ENCODE measurements at places on chromosomes 3 and 15.

- DNase-seq: no peak
These were observed 72.8 kb upstream of the FAN1 start for GRCh38 chr15:30830961-30831360.

DNA sequence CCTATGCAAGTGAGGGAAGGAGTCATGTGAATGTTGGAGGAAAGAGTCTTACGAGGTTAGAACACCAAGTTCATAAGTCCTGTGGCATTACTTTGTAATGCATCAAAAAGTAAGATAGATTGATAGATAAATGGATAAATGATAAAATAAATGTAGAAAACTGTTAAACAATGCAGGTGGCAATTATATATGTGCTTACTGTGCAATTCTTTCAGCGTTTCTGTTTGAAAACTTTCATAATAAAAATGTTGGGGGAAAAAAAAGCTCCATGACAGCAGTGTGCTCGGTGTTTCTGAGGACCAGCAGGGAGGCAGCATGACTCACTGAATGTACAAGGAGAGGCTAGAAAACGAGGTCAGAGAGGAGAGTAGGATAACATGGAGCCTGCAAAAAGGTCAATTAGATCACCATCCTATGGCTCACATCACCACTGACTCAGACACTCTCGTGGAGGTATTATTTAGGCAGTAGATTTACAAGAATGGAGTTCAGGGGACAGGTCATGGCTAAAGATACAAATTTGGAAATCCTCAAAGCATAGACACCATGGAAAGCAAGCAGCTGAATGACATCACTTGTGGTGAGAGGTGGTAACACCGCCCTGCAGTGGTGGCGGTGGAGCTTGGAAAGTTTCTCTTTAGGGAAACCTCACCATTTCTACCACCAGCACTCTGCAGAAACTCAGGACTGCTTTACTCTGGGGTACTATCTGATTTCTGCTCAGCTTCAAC is 219.8 kb downstream of the CTNNB1 start:
- no peak for DNase-seq

- DNase-seq: no peak
These were observed 20.6 kb downstream of the UBE3A start for GRCh38 chr15:25418202-25418601.

- DNase-seq: no peak
These were observed 42.6 kb downstream of the MYZAP start for GRCh38 chr15:57634290-57634689.

GRCh38 chr15:94230431-94230882 is 904 bp upstream of the MCTP2 start:
- no peak for DNase-seq

DNA sequence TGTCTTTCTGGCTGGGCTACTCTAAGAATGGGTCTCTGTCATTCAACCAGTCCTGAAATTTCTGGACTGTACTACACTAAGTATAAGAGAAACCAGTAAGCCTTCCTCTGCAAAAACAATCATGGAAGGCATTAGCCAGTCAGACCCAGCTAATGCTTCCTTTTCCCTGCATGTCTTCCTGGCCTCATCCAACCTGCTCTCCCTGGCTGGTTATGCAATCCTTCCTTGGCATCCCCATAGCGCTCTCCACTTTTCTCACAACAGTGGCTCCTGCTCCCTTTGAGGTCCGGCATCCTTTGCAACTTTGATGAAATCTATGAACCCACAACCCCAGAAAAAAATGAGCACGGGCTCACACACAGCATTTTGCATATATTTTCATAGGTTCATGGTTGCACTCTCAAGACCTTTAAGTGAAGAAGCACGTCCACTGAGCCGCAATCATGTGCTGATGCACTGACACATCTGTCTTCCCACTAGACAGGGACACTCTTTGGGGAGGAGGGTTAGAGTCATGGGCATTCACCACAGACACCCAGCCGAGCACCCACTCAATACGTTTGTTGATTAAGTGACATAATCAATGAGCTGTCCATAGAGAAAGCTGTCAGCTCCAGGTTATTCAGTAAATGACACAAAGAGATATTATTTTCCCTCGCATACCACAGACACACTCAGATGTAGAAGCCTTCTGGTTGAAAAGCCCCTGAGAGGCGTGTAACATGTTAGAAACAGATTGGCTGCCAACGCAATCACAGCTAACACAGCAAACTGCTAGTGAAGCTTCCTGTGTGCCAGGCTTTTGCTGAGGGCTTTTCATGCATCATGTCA is 66.7 kb downstream of the PLD1 start:
- no peak for DNase-seq

GRCh38 chr15:60614862-60615771 is 136.2 kb upstream of the ICE2 start:
- peak; percentile 48 for DNase-seq

- no peak for DNase-seq
These were observed 25.7 kb upstream of the MB21D2 start for GRCh38 chr3:192943393-192943792.

DNA sequence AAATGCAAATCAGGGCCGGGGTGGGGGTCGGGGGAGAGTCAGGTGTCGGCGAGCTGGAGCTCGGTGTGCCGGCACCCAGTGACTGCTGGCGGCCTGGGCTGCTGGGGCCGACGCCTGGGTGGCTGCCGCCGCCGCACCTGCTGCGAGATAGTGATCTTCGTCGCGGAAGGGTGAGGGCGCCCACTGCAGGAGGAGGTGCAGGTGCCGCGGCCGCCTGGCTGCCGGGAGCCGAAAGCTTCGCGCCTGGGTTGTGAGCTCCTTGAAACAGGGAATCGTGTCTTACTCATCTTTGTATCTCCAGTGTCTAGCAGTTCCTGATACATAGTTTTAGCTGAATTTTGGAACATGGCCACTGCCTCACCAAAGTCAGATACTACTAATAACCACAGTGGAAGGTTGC is 64.0 kb upstream of the CPOX start:
- DNase-seq: peak; percentile 49

GRCh38 chr15:25527118-25527517 is 88.3 kb upstream of the UBE3A start:
- no peak for DNase-seq

DNA sequence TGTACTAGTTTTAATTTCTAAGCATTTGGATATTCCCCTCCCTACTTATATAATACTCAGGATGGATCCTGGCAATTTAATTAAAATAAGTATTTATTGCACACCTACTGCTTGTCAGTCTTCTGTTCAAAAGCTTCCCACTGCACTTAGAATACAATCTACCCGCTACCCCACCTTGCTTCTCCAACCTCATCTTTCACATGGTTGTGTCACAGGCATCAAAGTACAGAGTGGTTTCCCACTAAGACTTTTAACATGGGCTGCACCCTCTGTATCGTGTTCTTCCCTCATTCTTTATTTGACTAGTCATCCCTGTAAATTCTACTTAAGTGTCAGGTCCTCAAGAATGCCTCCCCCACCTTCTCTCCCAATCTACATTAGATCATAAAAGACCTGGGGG is 35.0 kb downstream of the RIOX2 start:
- no peak for DNase-seq

GRCh38 chr3:115624029-115624741 is 875 bp downstream of the GAP43 start:
- no peak for DNase-seq
